Spinal cord (tissue), 10 donors: ENCODE measurements at places on chromosomes 12 and 14.

GRCh38 chr12:4960030-4960429, 50.3 kb downstream of the KCNA1 start:
- DNase-seq, result no peak

- DNase-seq, result no peak
Observed at GRCh38 chr12:54033980-54034784, 1.3 kb downstream of the HOXC5 start.

DNA sequence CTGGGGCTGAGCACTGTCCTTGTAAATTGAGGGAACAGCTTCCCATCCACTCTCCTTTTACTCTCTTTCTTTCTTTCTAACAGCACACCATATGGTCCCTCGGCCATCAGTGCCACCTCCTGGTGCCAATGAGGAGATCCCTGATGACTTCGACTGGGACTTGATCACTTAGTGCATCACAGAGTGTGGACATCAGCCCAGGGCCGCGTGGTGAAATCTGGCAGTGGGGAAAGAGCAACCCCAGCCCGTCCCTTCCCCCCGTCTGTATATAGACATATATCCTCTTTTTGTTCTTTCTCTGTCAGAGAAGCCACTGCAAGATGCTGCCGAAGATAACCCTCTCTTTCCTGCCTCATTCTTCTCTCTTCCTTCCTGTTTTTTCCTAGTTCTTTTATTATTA, 13.5 kb downstream of the C3AR1 start:
- no peak for DNase-seq

- DNase-seq, result no peak
Observed at GRCh38 chr14:35821564-35822411, 4.3 kb upstream of the BRMS1L start.

DNA sequence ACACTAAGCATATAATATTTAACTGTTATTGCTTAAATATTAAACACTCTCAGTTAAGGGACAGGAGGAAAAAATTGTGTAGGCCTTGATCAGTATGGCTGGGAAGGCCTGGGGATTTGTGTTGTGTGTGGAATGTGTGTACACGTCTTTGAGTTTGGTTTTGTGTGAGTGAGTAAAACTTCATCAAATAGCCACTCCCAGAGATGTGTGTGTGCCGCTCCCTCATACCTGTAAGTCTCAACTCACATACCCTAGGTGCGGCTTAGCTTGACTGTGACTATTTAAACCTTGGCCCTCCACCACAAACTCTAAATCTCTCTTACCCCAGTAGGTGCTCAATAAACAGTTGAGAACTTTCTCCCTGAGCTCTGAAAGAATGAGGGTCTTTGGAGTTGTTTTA, 64.3 kb downstream of the FLRT2 start:
- no peak for DNase-seq

DNA sequence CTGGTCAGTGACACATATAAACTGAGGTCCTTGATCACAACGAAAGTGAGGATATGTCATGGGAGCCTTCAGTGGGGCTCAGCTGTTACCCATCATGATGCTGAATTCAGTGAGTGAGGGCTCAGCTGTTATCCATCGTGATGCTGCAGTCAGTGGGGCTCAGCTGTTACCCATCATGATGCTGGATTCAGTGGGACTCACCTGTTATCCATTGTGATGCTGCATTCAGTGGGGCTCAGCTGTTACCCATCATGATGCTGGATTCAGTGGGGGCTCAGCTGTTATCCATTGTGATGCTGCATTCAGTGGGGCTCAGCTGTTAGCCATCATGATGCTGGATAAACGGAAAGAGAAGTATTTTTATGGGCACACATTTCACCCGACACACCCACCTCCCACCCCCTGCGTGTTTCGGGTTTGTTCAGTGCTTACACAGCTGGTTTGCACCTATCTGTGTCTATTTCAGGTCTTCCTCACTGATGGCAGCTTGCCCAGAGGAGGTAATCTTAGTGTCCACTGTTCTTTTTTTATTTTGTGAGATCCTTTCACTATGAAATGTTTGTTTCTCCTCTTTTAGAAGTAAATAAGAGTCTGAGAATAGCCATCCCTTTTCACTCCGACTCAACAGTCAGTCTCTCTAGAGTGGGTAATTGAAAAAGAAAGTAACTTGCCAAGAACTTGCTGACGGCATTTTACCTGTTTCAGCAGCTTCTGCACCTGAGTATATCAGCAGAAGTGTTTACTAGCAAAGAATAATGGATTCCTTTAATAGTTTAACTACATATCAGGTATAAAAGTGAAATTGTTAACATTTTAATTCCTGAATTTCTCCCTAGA, 183.0 kb downstream of the ERC1 start:
- DNase-seq, result peak; percentile 79

- DNase-seq, result no peak
Observed at GRCh38 chr12:62166525-62166924, 93.7 kb upstream of the USP15 start.

DNA sequence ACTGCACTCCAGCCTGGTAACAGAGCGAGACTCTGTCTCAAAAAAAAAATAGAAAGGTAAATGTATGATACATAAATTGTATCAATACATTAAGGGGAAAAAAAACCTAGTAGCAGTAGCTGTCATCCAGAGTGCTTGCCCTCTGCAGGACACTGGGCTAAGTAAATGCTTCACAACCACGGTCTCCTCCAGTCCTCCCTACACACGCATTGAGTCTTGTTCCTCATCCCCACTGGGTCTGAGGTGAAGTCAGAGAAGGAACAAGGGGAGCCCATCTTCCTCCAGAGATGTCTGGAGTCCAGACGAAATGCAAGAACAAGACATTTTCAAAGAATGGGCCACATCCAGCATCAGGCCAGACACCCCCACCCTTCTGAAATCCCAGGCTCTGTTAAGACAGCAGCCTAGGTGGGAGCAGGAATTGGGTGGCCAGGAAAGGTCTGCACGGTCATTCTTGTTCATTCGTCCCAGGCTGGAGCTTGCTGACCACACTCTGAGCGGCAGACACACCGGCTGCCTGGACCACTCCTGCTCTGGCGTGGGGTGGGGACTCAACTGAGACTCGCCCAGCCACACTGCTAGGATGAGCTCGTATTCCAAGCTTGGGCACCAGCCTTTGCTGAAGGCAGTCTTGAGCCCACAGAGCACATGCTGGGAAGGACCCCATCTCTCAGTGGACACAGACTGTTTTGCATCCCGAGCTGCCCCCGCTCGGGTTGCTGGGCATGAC, 45.5 kb downstream of the CHGA start:
- DNase-seq, result no peak

GRCh38 chr14:97331526-97331925, 534.3 kb downstream of the VRK1 start:
- DNase-seq, result no peak

DNA sequence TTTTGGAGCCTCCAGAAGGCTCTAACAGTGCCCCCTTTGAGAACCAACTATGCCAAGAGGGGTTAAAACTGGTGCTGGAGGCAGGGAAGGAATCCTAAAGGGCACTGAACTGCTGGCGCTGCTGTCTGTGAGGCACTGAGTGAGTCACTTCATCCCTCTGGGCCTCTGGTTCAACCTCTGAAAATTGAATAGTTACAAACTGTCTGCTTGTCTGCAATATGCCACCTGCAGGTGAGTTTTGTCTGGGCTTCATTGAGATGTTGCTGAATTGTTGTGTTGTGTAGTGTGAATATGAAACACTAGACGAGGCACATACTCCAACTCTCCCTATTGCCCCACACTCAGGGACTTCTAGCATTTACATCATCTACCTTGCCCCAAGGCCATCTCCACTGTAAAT, 68.0 kb downstream of the GRIN2B start:
- DNase-seq, result no peak

- no peak for DNase-seq
Observed at GRCh38 chr12:5656836-5657235, 224.9 kb downstream of the NTF3 start.
